ENCODE measurements at places on chromosomes 2 and 18.

DNA sequence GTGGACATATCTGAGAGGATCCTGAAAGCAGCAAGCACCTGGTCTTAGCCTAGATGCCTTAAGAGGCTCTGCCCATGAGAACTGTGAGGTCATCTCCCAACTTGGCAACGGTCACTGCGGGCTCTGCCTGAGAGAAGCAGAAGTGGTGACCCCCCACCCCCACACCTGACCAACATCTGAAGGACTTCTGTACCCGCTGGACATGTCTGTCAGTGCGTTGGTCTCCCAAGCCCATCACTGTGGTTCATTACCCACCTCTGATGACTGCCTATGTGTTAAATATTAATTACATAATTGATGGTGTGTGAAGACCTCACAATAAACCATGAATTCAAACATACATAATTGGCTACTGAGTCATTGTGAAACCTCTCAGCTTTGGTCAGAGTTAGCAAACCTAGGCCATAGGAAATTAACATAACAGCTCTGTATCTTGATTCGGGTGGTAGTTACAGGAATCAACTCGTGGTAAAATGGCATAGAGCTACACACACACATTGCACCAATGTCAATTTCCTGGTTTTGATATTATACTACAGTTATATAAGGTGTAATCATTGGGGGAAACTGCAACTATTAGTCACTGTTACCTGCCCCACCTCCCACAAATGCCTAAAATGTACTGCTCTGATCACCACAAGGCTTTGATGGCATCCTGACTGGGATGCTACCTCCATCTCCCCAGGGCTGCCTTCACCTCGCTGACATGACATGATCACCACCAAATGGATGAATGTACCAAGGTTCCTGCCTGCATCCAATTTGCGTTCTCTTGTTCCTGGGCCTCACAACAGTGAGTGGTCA is 4.3 kb upstream of the GALNT1 start:
- DNase-seq: no peak

GRCh38 chr2:67164771-67165522 is 232.2 kb upstream of the ETAA1 start:
- DNase-seq: no peak

- no peak for DNase-seq
Observed at GRCh38 chr2:234752966-234753365, 198.9 kb upstream of the SH3BP4 start.

DNA sequence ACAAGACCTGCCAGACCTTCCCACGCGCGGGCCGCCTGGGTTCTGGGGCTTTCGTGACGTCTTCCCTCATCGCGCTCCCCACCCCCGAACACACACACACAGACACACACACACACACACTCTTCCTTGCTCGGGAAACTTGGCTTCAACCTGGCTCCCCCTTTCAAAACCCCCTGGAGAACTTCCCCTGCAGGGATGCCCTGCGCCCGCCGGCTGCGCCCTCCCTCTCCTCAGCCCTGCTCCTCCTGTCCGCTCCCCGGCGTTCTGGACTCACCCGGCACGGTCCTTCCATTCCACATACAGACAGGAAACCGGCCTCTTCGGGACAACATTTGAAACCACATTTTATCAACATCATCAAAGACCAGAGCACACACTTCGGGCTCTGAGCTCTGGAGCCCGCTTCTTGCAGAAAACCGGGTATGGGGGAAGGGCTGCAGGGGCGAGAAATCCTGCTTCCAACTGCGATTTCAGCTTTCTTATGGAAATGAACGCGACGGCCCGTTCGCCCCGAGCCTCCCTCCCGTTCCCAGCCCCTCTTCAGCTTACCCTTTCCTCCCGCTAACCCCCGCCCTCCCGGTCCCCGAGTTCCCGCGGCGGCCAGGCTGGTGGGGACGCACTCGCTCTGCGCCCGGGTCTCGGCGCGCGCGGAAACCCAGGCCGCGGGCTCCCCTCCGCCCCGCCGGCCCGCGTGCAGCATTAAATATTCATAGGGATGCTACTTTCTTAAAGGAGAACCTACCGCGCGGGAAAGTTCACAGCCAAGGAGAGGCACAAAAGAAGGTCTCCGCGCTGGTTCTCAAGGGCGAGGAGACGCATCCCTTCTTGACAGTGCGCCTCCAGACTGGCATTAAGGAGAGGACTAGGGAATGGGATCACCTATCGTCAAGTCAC is 18.3 kb downstream of the POU3F3 start:
- DNase-seq: no peak

DNA sequence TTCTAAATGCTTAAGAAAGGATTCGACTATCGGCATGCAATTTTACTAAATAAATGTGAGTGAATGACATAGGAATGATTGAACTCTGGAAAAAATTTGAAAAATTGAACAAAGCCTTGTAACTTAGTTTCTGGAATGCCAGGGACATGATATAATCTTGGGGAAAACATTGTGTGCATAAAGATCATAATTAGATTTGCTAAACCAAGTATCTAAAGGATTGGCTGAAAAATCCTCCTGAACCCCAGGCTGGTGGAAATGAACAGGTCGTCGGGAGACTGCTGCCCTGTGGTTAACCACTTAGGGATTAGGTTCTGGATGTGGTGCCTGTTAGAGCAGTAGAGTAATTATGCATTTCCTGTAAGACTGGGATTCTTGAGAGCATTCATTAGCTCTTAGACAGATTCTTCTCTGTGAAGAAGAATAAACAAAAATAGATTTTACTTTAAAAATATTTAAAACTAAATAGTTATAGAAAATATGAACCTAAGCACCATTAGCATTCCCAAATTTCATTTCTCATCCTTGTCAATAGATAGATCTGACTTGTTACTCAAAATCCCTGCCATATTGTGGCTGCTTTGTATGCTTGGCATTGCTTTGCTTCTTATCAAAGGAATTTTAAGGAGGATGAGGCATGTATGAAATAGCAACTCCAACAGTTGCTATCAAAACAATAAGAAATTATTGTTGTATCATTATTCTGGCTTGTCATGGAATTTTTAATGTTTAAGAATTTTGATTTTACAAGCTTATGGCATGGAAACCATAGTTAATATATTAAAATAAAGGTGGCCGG is 55.9 kb downstream of the LYPD6B start:
- no peak for DNase-seq

DNA sequence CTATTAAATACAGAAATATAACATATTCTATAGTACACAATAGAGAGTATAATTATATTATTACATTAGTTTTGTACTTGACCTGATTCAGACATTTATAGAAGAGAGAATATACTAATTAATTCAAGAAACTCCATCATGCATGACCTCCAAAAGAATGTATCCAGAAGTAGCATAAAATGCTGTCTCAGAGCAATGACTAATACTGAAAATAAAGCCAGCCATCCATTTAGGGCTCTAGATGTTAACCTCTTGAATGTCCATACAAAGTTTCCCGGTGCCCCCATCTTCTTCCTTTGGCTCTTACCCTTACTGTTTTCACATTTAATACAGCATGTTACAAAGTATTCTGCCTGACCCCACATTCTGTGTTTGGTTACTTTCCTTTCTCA is 102.0 kb downstream of the ARHGAP15 start:
- no peak for DNase-seq

DNA sequence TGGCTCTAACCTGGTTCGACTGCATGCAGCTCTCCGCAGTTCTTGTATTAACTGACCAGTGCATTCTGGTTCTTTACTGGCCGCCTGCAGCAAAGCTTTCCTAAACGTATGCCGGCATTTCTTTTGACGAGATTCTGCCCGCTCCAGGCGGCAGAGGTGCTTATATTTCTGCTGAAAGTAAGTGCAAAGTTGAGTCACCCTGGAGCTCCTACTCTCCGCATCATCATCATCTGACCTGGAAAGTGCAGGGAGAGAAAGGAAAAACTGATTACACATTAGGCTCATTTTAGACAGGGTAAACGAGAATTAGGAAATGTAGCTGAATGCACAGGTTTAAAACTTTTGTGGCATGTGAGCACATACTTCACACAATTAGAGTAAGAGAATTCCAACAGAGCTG is 57.9 kb downstream of the INO80D start:
- no peak for DNase-seq

DNA sequence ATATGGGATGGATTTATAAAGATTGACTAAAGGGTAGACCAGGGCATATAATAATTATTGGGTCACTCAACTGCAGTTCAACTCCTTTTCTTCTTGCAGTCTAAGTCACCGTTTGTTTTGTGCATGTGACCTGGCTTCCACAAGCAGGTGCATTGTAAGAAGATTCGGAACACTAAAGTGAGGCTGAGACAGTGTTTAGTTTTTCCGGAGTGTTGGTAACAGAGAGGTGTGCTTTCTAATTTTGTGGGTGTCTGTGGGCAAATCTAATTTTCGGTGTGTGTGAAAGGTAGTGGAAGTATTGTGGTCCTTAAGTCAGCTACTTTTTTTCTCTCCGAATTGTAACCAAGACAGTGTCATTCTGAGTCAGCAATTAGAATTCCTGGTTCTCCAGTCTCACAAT is 184.5 kb downstream of the CDH19 start:
- no peak for DNase-seq

GRCh38 chr2:40226637-40227036 is 225.3 kb downstream of the SLC8A1 start:
- no peak for DNase-seq

DNA sequence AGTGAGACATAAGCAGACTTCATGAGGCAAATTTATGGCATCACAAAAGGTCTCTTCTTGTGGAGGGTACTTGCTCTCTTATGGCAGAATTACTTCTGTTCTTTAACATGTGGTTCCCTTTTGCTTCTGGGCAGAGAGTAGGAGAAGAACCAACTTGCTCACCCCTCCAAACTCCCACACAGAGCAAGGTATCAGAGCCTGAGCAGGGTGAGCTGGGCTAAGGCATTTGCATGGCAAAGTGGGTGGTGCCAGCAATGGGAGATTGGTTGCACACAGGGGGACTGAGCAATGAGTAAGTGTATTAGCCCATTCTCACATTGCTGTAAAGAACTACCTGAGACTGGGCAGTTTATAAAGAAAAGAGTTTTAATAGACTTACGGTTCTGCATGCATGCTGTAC is 64.2 kb upstream of the ITGB6 start:
- no peak for DNase-seq

DNA sequence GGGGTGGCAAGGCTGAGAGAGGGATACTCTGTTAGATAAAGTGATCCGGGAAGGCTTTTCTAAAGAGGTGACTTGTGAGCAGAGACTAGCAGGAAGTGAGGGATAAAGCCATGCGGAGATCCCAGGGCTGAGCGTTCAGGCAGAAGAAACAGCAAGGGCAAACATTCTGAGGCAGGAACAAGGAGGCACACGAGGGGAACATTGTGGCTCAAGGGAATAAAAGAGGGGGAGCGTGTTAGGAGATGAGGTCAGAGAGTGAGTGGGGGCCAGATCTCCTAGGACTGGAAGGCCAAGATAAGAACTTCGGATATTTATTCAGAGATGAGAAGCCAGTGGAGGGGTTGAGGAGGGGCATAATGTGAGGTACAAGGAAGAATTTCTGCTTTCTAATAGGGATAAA is 67.1 kb downstream of the ACTR2 start:
- no peak for DNase-seq

DNA sequence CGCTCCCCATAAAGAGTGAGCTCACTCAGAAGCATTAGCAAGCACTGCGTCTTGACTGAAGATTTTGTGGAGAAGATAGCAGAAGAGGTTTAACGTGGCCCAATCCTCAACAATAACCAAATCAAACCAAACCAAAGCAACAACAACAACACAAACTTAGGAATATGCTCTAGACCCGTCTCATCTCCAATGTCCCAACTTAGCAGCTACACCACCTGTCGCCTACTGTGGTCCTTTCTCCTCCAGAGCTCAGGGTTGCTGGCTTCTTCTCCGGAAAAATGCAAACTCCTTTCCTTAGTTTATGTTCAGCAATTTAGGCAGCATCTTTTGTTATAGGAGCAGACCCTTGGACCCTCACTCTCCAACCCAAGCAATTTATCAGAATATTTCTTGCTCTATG is 301.4 kb downstream of the ZNF521 start:
- DNase-seq: no peak

- no peak for DNase-seq
Observed at GRCh38 chr18:39191931-39192330, 1626.3 kb upstream of the CELF4 start.

DNA sequence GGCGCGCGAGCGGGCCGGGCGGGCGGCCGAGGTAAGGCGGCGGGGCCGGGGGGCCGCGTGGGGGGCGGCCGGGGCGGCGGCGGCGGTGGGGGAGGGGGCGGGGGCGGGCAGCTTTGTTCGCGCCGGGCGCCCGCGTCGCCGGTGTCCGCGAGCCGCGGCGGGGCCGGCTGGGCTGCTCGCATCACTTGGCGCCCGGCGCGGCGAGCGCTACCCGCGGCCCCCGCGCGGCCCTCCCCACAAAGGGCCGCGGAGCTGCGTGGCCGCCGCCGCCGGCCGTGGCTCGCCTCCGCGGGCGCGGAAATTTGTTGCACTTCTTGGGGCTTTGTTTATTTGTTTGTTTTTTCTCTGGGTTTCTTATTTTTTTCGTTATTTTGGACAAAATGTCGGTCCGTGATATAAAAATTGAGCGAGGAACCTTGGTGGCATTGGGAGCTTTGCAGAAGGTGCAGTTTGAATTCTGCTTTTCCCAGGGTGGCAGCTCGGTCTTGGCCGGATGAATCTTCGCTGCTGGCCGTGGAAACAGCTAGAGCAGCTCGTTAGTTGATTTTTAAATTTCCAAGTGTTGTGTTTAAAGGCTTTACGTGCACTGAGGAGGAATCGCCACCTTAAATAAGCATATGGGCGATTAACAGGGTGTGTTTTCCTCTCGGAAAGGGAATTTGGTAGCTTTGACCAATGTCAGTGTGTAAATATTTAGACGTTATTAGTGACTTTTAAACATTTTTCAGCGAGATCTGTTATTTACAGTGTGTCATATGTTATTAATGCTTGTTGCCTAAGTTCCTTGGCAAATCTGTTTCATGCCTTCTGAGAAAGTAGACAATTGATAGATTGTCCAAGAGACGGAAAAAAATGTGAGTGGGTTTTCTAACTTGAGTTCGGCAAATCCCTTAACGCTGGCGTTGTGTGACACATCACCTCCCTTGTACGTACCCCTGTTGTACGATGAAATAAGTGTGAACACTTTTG is 822 bp downstream of the UBE2E3 start:
- DNase-seq: no peak

- DNase-seq: no peak
Observed at GRCh38 chr2:197306696-197307040, 3.9 kb downstream of the ANKRD44 start.

- no peak for DNase-seq
Observed at GRCh38 chr18:48161911-48162698, 231.6 kb upstream of the SMAD2 start.

GRCh38 chr18:58186258-58186948 is 142.4 kb downstream of the NEDD4L start:
- DNase-seq: no peak

DNA sequence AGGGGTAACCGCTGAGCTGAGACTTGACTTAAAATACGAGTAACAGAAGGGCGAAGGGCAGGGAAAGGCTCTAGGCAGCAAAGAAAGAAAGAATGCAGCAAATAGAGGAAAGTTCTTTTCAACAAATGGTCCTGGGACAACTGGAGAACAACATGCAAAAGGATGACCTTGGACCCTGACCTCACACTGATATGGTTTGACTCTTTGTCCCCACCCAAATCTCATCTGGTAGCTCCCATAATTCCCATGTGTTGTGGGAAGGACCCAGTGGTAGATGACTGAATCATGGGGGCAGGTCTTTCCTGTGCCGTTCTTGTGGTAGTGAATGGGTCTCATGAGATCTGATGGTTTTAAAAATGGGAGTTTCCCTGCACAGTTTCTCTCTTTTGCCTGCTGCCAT is 33.9 kb downstream of the ST3GAL5 start:
- no peak for DNase-seq
